ENCODE measurements at places on chromosomes 12 and 14.

DNA sequence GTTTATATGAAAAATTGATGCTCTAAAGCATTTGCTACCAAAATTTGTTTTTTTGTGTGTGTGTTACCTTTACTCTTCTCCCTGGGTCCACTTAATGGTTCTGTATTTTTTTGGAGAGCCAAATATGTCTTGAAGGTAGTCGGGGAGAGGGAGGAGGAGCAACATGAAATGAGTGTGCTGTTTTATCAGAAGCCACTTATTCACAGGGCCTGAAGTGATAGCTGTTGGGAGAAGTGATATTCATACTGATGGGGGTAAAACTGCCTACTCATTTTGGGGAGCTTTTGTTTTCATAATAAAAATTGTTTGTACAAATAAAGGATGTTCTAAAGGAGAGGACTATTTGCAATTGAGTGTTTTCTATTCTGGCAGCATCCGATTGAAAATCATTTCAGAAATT, 29.2 kb downstream of the CRADD start:
- DNase-seq: no peak

DNA sequence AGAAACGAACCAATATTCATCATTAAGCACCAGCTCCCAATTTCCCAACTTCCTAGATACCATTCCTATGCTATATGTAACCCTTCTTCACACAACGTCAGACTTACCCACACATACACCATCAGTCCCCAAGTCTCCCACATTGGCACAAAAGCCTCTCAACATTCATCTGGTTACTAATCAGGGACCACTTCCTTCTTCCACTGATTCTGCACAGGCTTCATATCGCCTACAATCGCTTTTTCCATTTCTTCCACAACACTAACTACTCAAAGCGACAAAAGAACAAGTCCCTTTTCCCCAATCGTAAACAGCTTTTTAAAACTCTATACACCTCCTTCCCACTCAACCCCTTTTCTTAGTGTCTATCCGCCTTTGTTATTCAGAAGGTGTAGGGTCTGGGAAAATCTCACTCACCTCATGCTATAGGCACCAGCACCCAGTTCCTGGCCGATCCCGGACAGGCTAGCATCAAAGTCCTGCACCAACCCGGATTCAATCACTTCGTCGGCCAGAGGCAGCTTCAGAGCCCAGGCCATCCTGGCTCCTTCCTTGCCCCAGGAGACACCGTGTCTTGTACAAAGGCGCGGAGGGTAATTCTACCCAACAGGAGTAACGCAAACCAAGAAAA, 936 bp downstream of the TFCP2 start:
- DNase-seq: peak; percentile 3

- DNase-seq: no peak
These were observed 122.7 kb downstream of the CCDC60 start for GRCh38 chr12:119457271-119457670.

DNA sequence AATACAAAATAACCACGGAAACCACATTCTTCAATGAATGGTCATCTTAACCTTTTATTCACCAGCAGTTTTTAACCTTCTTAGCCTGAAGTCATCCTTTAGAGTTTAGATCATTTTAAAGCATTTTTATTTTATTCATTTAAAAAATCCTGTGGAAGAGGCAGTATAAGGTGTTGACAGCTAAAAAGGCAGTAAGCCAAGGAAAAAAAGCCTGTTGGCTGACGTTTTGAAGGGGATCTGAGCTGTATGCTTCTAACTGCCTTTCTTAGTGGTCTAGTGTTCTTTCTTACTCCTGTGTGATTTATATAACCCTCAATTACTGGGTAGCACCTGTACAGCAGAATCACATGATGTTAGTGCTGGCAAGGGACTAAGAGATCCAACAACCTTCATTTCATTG, 438.3 kb upstream of the SEL1L start:
- DNase-seq: no peak

GRCh38 chr12:52385226-52385702, at the start of gene KRT84:
Gene KRT84, minus strand, starts transcription at chr12:52385652. Its CDS starts 67 bp downstream, at chr12:52385585.
- no peak for DNase-seq

- DNase-seq: no peak
These were observed 15.7 kb downstream of the SPX start for GRCh38 chr12:21541773-21542172.

- no peak for DNase-seq
These were observed 14.6 kb upstream of the EIF2B2 start for GRCh38 chr14:74988131-74988530.

DNA sequence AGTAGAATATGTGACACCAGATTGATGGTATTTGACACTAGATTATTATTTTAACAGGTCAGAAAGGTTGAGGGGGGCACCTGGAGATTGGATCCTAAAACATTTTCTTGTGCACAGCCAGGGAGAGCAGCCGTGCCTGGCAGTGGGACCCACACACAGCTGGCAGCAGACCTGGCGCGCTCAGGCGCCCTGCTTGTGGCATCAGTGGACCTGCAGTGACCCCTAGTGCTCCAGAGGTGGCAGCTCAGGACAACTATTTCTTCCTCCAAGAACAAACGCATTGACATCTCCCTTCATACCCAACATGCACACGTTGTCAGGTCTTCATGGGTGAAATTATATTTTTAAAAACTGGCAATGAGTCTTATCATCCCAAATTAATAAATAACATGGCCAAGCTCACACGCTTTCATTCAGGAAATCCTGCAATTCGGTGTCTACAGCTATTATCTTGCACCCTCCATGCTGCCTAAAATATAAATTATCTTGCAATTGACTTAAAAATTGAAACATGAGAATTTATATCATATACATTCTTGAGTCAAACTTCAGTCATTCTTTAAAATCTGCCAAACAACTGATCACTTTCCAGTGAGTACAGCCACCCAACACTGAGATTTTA, 7.7 kb upstream of the TMEM132D start:
- DNase-seq: peak; percentile 3

- DNase-seq: no peak
These were observed 192.4 kb downstream of the TMX1 start for GRCh38 chr14:51432302-51432948.

DNA sequence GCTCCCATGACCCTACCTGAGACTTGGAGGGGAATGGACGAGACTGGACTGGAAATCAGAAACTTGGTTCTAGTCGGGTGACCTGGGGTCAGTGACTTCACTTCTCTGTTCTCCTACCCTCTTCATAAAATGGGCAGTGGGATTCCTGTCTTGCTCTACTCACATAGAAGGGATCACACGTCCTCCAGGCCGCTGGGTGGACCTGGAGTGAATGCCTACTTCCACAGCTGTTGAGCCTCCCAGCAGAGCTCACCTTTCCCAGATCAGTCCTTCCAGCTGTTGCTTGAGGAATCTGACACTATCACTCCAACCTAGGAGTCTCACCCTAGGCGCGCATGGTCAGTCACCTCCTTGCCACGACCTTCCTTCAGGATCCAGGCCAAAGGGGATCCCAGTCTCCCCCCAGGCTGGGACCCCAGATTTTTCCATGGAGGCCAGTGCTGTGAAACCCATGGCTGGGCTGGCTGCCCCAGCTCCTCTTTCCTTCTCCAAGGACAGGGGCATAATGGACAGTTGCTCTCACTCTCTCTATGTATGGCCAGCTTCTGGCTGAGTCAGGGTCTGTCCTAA, 637 bp downstream of the ACVRL1 start:
- no peak for DNase-seq

GRCh38 chr12:85155791-85156190, 119.6 kb downstream of the LRRIQ1 start:
- no peak for DNase-seq

DNA sequence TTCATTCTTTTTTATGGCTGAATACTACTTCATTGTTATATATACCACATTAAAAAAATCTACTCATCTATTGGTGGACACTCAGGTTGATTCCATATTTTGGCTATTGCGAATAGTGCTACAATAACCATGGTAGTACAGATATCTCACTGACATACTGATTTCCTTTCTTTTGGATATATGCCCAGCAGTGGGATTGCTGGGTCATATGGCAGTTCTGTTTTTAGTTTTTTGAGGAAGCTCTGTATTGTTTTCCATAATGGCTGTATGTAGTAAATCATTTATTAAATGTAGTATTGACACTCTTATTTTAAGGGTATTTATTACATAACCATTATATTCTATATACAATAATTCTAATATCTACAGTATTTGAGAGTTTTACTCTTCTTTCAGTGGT, 43.7 kb downstream of the PTCSC3 start:
- no peak for DNase-seq

- DNase-seq: no peak
These were observed 34.0 kb downstream of the DUSP16 start for GRCh38 chr12:12528361-12529270.

DNA sequence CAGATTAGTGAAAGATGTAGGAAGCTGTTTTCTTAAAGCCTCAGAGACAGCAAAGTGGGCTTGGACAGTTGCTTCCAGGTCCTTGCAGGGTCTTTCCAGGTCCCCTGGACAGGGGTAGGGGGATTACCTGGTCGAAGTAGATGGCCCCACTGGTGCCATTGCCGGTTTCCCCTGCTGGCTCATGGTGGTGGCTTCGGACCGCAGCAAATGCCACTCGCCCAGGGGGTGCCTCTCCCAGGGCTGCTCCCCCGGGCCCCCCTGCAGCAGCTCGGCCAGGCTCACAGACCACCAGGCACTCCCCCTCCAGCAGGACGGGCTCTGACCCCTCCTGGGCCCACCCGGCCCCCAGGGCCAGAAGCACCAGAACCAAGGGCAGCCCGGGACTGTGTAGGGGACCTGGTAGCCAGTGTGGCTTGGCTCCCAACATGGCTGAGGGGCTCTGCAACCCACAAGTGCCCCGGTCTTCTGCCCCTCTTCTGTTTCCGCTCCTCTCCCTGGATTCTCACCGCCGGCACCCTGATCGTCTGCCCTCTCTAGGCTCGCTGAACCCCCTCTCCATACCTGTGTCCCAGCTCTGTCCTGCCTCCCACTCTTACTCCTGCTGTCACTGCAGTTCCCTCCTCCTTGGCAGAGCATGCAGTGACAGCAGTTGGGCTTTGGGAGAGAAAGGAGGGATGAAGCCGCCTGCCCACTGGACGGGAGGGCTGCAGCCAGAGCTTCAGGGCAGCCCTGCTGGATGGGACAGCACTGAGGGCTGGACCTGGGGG, 657 bp downstream of the CBLN3 start:
- DNase-seq: no peak

GRCh38 chr12:16150276-16150675, 127.2 kb downstream of the SLC15A5 start:
- DNase-seq: no peak

DNA sequence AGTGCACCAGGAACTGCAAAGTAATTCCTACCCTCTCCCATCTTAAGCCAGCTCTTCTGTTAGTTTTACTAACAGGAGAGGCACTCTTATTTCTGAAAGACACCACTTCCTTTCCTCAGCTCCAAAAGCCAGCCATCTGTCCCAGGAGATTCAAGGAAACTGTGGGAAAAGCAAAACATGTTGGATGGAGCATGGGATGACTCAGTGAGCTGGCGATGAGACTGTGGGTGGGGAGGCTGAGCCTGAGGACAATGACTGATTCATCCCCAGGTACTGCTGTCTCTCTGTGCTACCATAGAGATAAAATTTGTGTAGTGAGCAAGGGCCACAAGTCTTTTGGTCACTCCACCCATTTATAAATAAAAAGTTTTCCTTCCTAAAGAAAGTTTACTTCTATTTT, 141.4 kb downstream of the MYRFL start:
- DNase-seq: no peak
